ENCODE measurements at places on chromosomes 7 and 10. TPM values are rescaled to one million over a fixed set of nuclear protein-coding genes. Genes with fewer than 3 reads are reported as not detected.

GRCh38 chr7:95534796-95535195, 49.1 kb downstream of the ASB4 start:
- DNase-seq = no peak

- no peak for DNase-seq
Observed at GRCh38 chr10:104993085-104993484, 352.0 kb downstream of the SORCS3 start.

DNA sequence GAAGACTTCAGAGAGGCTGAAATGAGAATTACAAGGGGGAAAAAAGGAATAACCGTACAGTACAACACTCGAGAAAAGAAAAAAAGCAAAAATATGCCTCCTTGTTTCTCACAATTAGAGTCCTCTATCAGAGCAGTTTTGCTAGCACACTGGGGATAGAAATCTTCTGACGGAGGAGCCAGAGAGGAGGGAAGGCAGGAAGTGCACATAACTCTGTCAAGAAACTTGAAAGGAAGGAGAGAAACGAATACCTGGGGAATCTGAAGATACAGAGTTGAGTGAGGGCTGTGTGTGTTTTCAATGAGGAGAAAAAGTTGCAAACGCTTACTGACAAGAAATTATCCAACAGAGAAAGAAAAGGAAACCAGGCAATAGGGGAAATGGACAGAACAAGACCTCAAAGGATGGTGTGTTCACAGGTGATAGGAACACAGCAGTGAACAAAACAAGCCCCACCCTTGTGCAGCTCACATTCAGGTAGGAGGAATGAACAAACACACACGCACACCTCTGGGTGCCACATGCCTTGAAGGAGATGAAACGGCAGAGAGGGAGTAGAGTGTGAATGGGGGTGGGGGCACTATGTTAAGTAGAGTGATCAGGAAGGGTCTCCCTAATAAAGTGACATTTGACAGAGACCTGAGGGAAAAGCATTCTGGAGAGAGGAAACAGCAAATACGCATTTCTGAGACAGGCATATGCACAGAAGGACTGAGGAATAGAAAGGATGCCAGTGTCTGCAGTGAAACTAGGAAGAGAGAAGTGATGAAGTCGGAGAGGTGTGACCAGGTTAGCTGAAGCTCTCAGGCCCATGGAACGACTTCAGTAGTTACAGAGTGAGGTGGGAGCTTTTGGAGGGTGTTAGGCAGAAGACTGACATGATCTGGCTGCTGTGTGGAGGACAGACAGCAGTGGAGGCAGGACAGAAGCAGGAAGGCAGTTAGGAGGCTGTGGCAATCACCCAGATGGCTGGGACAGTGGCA, 46.7 kb upstream of the SPOCK2 start:
- DNase-seq = no peak

DNA sequence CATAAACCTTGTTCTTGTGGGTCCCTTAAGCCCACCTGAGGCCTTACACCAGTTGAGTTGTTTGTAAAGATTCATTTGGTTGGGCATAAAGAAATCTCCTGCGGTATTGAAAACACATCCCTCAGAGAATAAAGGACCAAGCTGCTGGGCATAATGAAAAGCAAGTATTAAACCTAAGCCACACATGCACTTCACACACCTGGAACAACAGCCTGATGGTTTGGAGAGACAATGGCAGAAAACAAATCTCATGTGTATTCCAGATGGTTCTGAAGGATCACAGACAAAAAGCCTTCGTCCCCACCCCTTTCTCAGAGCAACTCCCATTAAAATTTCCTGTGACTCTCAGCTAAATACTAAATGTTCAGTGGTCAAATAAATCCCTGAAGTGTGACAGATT, 44.2 kb downstream of the FEZF1 start:
- no peak for DNase-seq

- DNase-seq = no peak
Observed at GRCh38 chr7:106065575-106066500, 46.3 kb downstream of the SYPL1 start.

Gene WDR91
- total RNA-seq = 3.2 TPM

Gene SCIN
- 0.18 TPM for total RNA-seq

Data from pulmonary artery endothelial cell (primary cell).